ENCODE measurements at places on chromosomes 5 and 9.

DNA sequence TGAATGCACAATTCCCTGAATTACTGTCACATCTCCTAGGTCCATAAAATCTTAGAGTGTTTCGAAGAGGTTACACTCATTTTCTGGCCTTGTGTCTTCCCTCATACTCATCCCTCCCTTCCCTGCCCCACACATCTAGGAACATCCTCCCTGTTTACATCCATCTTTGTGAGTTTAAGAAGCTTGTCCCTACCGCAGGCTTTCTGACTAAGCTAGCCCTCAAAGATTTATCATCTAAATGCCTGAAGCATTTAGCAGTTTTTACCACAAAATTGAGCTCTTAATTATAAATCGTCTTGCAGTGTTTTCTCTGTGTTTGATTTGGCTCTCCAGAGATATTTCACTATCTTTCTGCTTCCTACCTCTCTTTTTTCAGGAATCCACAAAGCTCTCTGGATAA, 374.8 kb downstream of the KIAA0825 start:
- DNase-seq = no peak

- DNase-seq = no peak
These were observed 7.5 kb downstream of the ZNF608 start for GRCh38 chr5:124738681-124739633.

DNA sequence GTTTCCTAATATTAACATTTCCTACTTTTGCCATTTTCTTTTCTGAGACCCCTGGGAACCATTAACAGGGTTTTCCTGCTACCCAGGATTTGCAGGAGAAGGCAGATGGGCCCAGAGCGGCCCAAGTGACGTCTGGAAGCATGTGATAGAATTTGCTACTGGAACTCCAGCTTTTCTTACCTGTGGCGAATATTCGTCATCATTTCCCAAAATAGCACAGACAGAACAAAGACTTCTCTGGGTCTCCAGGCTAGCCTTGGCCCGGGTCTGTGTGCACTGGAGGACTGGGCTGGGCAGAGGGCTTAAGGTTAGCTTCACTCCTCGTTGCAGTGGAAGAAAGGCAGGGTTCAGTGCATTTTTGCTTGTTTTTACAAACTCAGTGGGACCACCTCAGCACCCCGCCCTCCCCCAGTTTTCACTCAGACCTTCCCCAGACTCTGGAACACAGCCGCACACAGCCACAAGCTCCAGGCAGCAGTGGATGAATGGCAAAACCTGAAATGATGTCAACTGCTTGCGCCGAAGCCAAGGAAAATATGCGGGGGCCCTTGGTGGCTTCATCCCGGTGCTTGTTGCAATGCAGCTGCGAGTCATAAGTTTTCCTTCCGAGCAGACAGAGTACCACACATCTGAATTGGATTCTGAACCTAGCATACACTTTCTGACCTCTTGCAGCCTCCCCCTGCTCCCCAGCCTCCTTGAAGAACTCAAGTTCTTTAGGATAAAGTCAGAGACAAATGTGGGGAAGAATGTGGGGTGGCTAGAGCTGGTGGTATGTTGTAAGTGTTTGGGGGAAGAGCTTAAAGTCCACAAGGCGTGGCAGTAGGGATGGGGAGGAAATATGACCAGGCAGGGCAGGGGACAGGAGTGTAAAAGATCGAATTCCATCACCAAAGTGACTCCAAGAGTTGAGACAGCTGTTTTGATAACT, 586.0 kb downstream of the CCDC171 start:
- DNase-seq = no peak

- no peak for DNase-seq
These were observed 23.8 kb downstream of the DAB2 start for GRCh38 chr5:39400713-39401578.

Data from memory B cell (primary cell).